ENCODE measurements at places on chromosomes 3 and 15.

DNA sequence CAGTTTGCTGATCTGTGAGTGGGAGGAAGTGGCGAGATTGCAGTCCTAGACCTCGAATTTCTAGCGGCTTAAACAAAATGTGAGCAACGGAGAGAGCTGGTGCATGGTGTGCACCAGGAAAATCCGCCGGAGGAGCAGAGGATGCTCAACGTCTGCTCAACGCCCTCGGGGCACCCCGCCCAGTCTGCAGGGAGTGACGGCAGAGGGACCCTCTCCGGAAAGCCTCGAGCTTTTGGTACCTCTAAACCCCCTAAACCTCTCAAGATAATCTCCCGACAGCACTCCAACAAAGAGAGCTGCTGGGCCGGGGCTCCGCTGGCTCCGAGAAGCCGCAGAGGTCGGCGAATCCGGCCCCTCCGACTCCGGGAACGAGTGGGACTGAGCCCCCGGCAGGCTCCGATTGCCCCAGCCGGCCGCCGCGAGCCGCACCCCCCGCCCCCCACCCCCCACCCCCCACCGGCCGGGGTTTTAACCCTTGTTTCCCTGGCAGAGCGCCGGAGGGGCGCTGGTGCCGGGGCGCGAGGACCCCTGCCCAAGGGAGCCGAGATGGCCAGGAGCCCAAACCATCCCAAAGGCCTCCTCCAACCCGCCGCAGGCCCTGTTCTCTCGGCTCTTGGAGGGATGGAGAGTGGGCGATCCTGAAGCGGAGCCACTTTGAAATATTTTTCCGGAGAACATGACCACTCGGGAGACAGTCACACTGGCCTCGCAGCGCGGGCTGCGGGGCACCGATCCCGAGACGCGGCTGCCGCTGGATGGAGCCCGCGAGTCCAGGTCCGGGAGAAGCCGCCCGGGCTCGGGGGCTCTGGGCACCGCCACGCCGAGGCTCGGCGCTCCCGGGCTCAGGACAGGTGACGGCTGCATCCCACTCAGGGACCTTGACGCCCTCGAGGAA is 1.5 kb downstream of the MEGF11 start:
- no peak for DNase-seq

GRCh38 chr15:79431636-79432344 is at the start of gene MINAR1:
Gene MINAR1 (plus strand): TSS chr15:79432336. CDS start chr15:79456148, 23,812 bp downstream.
- peak; percentile 85 for DNase-seq

GRCh38 chr3:121817753-121818152 is 17.1 kb downstream of the IQCB1 start:
- no peak for DNase-seq

- DNase-seq = no peak
Measured at GRCh38 chr3:3351226-3351625, 171.7 kb upstream of the CRBN start.

GRCh38 chr3:11509173-11510000 is 134.3 kb downstream of the VGLL4 start:
- DNase-seq = no peak

DNA sequence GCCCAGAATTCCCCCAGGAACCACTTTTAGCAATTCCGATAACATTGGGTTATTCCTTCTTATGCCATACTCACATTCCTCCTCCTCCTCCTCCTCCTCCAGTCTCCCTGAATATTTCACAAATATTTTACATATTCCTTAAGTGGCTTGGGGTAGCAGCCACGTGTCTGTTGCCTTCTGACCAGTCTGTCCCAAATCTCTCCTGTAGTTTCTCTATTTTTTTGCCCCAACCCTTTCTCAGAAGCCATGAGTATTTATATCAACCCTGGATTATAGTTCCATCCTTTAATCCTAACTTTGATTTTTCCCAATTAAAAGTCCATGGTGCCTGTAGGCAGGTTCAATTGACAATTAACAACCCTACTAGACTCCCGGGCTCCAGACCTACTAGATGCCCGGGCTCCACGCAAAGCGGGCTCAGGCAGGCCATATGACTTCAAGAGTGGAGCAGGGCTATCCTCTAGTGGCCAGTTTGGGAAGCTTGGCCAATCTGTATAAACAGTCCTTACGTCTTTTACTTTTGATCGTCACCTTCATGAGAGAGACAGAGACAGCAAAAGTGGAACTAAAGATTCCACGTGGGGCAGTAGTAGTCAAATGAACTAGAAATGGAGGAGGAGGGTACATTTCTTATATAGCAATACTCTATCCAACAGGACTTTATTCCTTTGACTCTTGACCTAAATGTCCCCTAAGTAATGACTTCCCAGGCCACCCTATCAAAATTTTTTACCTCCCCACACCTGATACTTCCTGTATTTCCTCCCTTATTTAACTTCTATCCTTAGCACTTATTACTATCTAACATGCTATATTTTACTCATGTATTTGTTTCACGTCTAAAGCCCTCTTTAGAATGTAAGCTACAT is 69.7 kb downstream of the USF3 start:
- no peak for DNase-seq

All from mesenteric fat pad (tissue), 1 donor.